ENCODE measurements at places on chromosomes 1 and 21. TPM values are rescaled to one million over a fixed set of nuclear protein-coding genes. Genes with fewer than 3 reads are reported as not detected.

RPF1 gene
- 49.2 TPM for total RNA-seq

- no peak for DNase-seq
- H3K27me3 ChIP-seq: no peaks in the 10 kb centered on the region
- no peak overlapping the region for H3K4me3 ChIP-seq
- no peak overlapping the region for H3K27ac ChIP-seq
Measured at GRCh38 chr1:210272666-210273065, 40.1 kb downstream of the SERTAD4 start.

DNA sequence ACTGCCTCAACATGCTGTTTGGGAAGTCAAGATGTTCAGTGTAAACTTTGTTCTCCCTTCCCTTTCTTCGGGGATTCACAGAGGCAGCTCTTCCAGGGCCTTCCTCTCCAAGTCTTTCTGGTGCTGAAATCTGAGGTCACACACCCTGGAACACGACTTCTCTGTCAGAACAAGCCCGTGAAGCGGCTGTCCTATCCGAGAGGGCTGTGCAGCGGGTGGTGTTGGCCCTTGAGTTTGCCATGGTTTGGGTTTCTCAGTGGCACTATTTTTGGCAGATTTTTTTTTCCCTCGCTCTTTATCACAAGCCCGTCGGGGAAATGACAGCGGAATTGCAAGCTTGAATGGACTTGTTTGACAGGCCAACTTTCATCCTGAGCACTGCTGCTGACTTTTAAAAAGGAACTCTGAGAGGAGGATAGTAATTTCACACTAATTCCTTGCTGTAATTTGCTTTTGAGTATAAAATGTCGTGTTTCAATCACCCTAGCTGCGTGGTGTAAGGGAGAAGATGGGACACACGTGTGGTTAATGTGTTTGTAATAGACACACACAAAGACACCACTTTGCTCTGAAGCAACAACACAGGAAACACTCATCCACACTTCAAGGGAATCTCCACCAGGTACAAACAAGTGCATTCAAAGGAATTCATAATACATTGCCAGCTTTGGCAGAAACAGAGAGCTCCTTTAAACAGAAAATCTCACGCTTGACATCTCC, 60.1 kb upstream of the TARBP1 start:
- H3K4me3 ChIP-seq: no peak overlapping the region
- peaks cover 48% of the 10 kb centered on the region for H3K4me1 ChIP-seq
- H3K27ac ChIP-seq: peak overlapping the region; percentile 48
- H3K36me3 ChIP-seq: no peaks in the 10 kb centered on the region
- DNase-seq: peak; percentile 37

GRCh38 chr1:6914706-6915105, 129.5 kb downstream of the CAMTA1 start:
- no peaks in the 10 kb centered on the region for H3K36me3 ChIP-seq
- no peak overlapping the region for H3K4me3 ChIP-seq
- peaks cover 20% of the 10 kb centered on the region for H3K4me1 ChIP-seq
- H3K27ac ChIP-seq: no peak overlapping the region

SYT6 gene
- 0.43 TPM for total RNA-seq

DNA sequence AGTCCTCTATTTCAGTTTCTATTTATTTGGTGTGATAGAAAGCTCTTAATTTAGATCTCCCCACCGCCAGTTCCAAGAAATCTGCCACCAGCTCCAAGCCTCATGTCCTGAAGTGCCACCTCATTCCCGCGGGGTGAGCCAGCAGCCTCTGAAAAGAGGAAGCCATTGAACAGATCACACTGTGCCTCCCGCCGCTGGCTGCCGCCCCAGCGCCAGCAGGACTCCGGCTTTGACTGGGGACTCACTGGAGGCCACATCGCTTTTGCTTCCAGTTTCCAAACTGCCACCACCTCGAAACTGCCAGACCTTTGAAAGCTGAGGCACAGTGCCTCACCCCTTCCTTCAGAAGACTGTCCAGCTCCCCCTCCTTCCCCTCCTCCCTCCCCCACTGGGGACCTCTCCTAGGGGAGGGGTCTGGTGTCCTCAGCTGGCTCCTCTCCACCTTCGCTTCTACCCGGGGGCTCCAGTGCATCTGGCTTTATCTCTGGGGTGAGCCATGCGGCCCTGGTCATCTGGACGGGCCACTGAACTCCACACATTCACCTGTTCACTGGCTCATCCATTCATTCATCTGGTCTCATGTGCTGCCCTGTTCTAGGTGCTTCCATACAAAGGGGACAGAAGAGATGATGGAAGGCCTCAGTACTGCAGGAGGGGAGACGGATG, 58.9 kb downstream of the VPS26C start:
- H3K27me3 ChIP-seq: no peaks in the 10 kb centered on the region
- no peaks in the 10 kb centered on the region for H3K36me3 ChIP-seq
- H3K4me3 ChIP-seq: no peak overlapping the region
- peaks cover 6% of the 10 kb centered on the region for H3K4me1 ChIP-seq

DNA sequence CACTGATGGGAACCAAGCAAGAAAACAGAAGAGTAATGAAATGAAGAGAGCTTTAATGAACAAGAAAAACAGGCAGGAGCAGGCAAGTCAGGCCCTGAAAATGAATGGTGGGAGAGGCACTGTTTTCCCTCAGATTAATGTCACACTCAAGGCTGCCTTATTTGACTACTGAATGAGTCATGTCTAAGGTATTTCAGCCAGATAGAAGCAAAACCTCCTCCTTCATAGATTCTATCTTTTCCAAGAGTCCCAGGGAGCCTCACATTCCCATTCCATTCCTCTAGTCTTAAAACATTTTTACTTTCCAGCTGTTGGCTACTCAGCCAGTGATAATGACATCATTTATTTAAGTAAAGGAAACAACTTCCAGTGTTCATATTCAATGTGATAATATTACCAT, 228.4 kb upstream of the NRIP1 start:
- no peaks in the 10 kb centered on the region for H3K4me1 ChIP-seq
- no peak overlapping the region for H3K27ac ChIP-seq
- H3K36me3 ChIP-seq: no peaks in the 10 kb centered on the region
- no peak for DNase-seq

GRCh38 chr1:244861683-244862082, 2.7 kb downstream of the HNRNPU start:
- H3K36me3 ChIP-seq: no peaks in the 10 kb centered on the region
- no peak for DNase-seq
- peaks cover 13% of the 10 kb centered on the region for H3K4me1 ChIP-seq
- no peak overlapping the region for H3K4me3 ChIP-seq

DNA sequence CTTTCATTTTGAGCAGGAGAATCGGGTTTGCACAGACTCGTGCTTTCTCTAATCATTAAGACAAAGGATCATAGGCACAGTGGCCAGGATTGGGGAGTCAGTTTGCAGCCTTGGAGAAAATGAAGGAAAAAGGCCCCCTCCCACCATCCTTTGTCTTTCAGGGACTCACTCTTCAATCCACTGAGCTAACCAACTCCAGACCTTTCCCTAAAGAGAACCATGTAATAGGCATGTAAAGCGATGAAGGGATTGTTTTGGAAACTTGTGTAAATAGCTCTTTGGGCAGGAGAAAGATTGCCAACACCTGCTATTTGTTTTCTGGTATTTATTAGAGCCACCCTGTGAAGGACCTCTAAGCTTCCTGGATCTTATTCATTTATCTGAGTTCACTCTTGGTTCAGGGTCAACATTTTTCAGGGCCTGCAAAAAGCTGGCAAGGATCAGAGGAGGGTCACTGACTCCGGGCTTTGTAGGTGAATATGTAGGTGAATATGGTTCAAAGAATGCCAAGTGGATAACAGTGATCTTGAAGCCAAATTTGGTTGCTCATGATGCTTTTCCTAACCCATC, 192.6 kb upstream of the FGGY start:
- H3K36me3 ChIP-seq: no peaks in the 10 kb centered on the region
- no peaks in the 10 kb centered on the region for H3K27me3 ChIP-seq
- no peak overlapping the region for H3K27ac ChIP-seq
- H3K4me3 ChIP-seq: no peak overlapping the region

DNA sequence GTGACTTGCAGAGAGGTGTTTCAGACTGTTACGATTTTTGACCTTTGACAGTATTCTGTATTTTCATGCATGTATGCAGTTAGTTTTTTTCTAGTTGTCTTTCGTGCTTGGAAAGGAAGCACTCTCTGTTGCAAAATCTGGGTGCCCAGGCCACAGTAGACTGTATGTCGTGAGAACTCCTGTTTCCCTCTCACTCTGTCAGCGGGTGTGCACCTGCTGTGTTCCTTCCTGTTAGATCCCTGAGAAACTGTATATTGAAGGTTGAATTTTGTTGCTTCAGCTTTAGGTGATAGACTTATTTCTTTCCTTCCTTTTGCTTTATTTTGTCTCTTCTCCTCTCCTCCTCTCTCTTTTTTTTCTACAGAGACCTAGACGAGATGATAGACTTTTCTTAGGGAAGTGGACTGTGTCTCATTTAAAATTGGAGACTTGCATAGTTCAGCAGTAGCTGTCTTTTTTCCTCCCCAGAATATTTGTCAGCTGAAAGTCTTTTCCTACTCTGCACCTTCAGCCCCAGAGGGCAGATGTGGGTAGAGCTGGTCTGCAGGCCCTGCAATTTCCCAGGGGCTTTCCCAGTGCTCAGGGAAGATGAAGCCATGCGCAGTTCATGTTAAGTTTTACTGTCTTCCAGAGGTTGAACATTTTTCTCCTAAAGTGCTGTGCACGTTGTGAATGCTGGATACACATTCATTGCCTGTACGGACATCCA, 1.4 kb downstream of the TRAPPC10 start:
- H3K27ac ChIP-seq: peak overlapping the region; percentile 96
- no peaks in the 10 kb centered on the region for H3K27me3 ChIP-seq
- peaks cover 14% of the 10 kb centered on the region for H3K4me1 ChIP-seq
- DNase-seq: no peak
- peak overlapping the region; percentile 89 for H3K4me3 ChIP-seq

L1TD1 gene
- total RNA-seq: 8.4 TPM

DNA sequence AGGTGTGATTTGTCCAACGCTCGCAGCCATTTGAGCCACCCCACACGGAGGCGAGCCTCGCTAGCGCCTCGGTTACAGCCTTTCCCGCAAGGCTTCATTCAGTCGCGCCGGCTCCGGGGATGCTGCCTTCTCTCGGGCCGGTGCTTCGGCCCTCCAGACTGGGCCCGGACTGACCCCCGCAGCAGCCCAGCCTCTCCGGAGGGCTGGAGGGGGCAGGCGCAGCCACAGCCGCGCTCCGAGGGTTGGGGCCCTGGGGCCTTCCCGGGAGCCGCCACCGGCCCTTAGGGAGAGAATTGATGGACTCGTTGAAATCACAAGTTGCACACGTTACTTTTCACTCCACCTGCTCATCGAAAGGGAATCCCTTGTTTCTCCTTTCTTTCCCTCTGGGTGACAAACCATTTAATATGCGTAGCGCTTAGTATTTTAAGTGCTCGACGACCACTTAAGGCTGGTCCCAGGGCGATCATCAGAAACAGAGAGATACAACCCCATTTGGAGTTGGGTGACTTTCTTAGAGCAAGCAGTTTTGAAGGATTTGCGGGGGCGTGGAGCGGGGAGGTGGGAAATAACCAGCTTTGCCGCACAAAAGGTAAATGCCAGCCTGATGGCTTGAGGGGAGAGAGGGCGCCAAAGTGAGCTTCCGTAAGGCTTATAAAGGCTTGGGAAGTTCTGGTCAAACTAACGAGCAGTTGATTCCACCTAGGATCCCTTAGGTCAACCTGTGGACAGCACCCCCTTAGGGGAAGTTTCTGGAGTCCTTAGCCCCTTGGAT, 24.6 kb upstream of the ENAH start:
- no peak overlapping the region for H3K27ac ChIP-seq
- no peaks in the 10 kb centered on the region for H3K4me1 ChIP-seq
- no peaks in the 10 kb centered on the region for H3K36me3 ChIP-seq
- no peak overlapping the region for H3K4me3 ChIP-seq

- no peaks in the 10 kb centered on the region for H3K27me3 ChIP-seq
- H3K4me1 ChIP-seq: no peaks in the 10 kb centered on the region
- no peak overlapping the region for H3K4me3 ChIP-seq
- no peaks in the 10 kb centered on the region for H3K36me3 ChIP-seq
Measured at GRCh38 chr1:240833075-240833474, 221.1 kb upstream of the GREM2 start.

DNA sequence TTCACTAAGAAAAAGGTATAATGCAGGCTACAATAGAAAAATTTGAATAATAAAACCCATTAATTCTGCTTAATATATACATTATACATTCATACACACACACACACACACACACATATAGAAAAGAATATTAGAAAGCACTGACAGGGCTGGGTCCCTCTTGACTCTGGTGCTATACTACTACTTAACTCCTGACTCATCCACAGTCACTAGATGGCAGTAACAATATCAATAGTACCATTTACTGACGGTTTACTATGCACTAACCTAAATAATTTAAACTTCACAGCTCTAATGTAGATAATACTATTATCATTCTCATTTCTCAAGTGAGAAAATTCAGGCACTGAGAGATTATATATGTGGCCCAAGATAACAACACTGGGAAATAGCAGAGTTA, 87.5 kb downstream of the COP1 start:
- no peaks in the 10 kb centered on the region for H3K27me3 ChIP-seq
- H3K4me3 ChIP-seq: no peak overlapping the region
- DNase-seq: no peak
- no peaks in the 10 kb centered on the region for H3K4me1 ChIP-seq

DNA sequence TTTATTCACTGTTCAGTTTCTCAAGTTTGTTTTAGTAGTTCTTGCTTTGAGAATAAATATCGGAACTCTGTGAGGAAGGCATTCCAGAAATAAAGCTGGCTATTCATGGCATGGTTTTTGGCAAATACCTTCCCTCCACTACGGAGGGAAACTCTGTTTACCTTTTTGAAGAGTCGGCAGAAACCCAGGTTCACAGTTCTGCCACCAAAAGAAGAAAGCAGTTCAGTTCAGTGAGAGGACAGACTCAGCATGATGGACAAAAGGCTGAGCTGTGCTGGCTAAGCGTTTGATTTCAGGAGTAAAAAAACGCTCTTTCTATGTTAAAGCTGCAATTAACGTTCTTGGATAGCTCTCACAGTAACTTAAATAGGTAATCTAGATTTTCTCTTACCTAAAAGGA, 42.4 kb downstream of the CNN3 start:
- no peaks in the 10 kb centered on the region for H3K27me3 ChIP-seq
- H3K27ac ChIP-seq: peak overlapping the region; percentile 75
- DNase-seq: no peak
- H3K4me3 ChIP-seq: no peak overlapping the region
- H3K36me3 ChIP-seq: no peaks in the 10 kb centered on the region

SLC6A17 gene
- 5.3 TPM for total RNA-seq

DNA sequence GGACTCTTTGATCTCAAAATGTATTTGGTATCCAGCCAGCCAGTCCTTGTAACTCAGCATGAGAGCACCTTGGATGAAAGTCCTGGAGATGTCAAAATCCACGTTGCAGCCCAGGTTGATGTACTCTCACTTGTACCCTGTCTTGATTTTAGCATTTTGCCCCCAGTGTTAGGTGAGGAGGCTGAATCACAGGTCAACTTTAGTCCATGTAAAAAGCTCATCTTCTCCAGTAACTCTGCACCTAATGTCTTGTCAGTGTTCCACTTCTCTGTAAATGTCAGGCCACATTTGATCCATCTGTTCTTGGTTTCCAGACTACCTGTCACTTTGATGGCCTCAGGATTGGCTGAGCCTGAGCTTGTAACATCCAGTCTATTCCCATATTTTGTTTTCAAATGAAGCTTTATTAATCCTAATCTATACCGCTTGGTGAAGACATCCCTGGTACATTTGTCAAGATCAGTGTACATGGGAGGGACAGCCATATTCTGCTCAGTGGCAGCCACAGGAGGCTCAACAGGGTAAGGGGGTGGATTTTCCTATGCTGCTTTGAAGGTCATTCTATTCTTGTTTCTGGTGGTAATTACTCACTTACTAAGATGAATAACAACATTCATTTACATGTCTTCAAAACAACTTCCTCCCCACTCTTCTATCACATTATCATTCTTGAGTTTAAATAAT, 24.1 kb upstream of the FCRL3 start:
- DNase-seq: no peak
- no peak overlapping the region for H3K27ac ChIP-seq
- H3K27me3 ChIP-seq: no peaks in the 10 kb centered on the region
- H3K4me1 ChIP-seq: no peaks in the 10 kb centered on the region
- no peak overlapping the region for H3K4me3 ChIP-seq

- no peak for DNase-seq
- no peaks in the 10 kb centered on the region for H3K36me3 ChIP-seq
- peaks cover 4% of the 10 kb centered on the region for H3K4me1 ChIP-seq
Measured at GRCh38 chr1:67792741-67793458, 40.4 kb downstream of the GNG12 start.
